ENCODE measurements at places on chromosomes 1 and 21. TPM values are rescaled to one million over a fixed set of nuclear protein-coding genes. Genes with fewer than 3 reads are reported as not detected.

The TRAF3IP3 gene
- total RNA-seq = 0.65 TPM

The A3GALT2 gene
- total RNA-seq = not detected

The TNFRSF18 gene
- total RNA-seq = not detected

The NUDT4B gene
- total RNA-seq = 72.0 TPM

The KCNA3 gene
- total RNA-seq = under 0.01 TPM

The SLC30A2 gene
- total RNA-seq = not detected

The PROX1 gene
- not detected for total RNA-seq

The CCNL2 gene
- 133 TPM for total RNA-seq

The S100A7 gene
- total RNA-seq = not detected

The TESK2 gene
- 2.0 TPM for total RNA-seq

The ZBTB8A gene
- 7.1 TPM for total RNA-seq

The SMIM1 gene
- total RNA-seq = 4.6 TPM

The C1orf53 gene
- 4.5 TPM for total RNA-seq

The PLEKHG5 gene
- total RNA-seq = 5.1 TPM

The GJA8 gene
- not detected for total RNA-seq

The ANKRD13C gene
- total RNA-seq = 34.3 TPM

The RRP15 gene
- 20.4 TPM for total RNA-seq

The LMX1A gene
- not detected for total RNA-seq

The PLCH2 gene
- total RNA-seq = not detected

The LCE2C gene
- not detected for total RNA-seq

The SEC16B gene
- total RNA-seq = 4.8 TPM

The SPRR4 gene
- not detected for total RNA-seq

The FAM177B gene
- total RNA-seq = not detected

The CAPN8 gene
- total RNA-seq = not detected

The CNTN2 gene
- not detected for total RNA-seq

The MIER1 gene
- 114 TPM for total RNA-seq

The RCSD1 gene
- total RNA-seq = 0.57 TPM

The CNIH3 gene
- 72.4 TPM for total RNA-seq

The NR0B2 gene
- not detected for total RNA-seq

The PANK4 gene
- 22.8 TPM for total RNA-seq

The AGMAT gene
- total RNA-seq = 1.4 TPM

The CD2 gene
- not detected for total RNA-seq

The CELA3A gene
- total RNA-seq = not detected

The FGR gene
- total RNA-seq = not detected

The E2F2 gene
- total RNA-seq = 5.6 TPM
